ENCODE measurements at places on chromosomes 16 and 17.

- DNase-seq, result no peak
These were observed 5.6 kb downstream of the DUS1L start for GRCh38 chr17:82060001-82060380.

- no peak for DNase-seq
These were observed 448.9 kb upstream of the ERCC4 start for GRCh38 chr16:13471036-13471435.

DNA sequence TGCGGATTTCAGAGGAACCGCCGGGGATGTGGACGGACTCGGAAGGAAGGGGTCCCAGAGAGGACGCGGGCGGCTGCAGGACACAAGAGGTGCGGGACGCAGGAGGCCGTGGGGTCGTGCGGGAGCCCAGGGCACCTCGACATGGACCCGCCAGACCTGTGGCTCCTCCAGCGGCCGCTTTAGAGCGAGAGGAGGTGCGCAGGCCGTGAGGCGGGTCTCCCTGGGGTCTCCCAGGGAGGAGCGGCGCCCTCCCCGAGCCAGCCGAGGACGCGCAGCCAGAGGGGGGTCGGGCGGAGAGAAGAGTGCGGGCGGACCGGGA lies 6.8 kb upstream of the FLYWCH1 start:
- DNase-seq, result no peak

GRCh38 chr17:8753136-8753975 lies 5.0 kb downstream of the SPDYE4 start:
- DNase-seq, result no peak

DNA sequence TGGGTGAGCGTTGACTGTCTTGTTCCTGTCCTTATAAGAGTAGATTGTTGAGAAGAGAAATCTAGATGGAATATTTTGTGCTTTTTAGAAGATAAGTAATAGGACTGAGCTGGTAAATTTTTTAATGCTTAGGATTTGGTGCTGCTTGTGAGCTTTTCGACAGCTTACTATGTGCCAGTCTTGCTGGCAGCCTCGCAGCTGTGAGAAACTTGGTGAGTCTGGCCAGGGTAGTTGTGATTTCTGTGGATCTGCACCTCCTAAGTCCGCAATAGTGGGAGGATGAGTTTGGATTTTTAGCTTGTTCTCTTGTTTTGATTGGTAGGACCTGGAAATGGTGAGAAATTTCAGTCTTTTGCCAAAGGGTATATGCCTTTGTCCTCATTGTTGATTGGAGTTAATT lies 3.6 kb downstream of the SOCS7 start:
- no peak for DNase-seq

DNA sequence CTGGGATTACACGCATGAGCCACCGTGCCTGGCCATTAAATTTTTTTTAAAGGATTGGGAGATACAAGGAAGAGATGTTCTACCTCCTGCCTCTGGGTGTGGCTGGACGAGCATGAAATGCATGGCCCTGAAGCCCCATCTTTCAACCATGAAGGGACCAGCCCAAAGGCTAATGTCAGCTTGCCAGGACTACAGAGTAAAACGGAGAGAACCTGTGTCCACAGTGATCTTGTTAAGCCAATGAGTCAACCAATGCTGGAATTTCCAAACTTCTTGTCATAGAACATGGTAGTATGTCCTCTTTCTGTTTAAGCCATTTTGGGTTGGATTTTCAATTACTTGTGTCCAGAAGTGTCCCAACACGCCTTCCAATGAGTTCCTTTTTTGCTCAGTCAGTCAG lies 71.3 kb downstream of the RTN4RL1 start:
- DNase-seq, result no peak

- no peak for DNase-seq
These were observed 31.6 kb downstream of the MYH10 start for GRCh38 chr17:8598913-8599312.

GRCh38 chr17:81418710-81419318 lies 23.6 kb downstream of the BAHCC1 start:
- no peak for DNase-seq

DNA sequence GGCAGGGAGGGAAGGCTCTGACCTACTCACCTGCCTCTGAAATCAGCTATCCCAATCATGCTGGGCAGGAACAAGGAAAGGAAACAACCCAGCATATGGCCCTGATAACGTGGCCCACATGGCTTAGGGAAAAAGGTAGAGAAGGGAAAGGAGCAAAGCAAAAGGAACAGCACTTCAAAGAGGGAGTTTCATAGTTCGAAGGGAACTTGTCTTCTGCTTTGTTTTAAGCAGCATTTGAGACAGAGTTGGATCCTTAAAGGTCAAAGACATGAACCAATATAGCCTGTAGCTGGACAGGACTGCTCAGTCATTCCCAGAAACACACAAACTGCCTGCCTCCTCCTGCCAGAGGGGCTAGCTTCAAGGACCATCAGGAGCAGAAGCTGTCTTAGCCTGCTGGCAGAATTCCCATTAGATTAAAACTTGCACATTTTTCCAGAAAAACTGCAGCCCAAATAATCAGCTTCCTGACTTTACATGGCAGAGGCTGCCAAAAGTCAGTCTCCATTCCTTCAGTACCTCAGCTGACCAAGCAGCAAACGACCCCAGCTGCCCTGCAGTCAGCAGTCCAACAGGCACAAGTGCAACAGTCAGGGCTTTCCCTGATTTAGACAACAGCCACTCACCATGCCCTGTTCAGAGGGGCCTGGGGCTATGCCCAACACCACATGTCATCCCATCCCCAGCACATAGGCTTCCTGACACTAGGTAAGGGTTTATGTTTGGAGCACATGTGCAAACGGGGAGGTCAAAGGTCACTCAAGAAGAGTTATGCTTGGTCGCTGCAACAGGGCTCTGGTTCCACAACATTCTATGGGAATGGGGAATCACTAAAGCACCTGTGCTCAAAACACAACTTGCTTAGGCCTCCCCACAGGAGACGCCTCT lies 32.5 kb downstream of the RANBP10 start:
- no peak for DNase-seq

DNA sequence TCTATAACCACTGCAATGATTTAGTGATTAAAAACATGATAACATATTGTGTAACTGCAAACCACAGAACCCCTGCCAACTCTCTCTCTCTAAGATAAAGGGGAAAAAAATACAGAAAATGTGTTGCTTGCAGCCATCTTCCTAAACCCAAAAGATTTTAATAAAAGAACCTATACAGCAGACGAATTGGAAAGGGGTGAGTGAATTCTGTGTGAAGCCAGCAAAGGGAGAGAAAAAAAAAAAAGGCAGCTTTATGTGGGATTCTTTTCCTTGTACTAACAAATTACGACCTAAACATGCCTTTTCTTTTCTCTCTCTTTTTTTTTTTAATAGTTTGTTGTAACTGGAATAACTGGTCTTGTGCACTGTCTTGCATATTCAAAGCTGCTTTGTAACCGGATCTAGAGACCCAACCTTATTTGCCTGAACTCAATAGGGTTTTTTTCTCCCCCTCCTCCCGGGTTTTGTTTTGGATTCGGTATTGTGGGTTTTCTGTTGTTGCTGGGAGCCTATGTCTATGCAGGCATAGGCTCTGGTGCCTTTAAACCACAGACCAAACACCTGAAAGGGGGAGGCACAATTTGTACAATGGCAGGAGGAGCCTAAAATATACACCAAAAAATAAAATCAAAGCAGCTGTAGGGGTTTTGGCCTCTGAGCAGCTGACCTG lies 7.0 kb upstream of the ZFHX3 start:
- DNase-seq, result no peak

- DNase-seq, result no peak
These were observed 679.7 kb upstream of the SOX9 start for GRCh38 chr17:71441098-71441497.

DNA sequence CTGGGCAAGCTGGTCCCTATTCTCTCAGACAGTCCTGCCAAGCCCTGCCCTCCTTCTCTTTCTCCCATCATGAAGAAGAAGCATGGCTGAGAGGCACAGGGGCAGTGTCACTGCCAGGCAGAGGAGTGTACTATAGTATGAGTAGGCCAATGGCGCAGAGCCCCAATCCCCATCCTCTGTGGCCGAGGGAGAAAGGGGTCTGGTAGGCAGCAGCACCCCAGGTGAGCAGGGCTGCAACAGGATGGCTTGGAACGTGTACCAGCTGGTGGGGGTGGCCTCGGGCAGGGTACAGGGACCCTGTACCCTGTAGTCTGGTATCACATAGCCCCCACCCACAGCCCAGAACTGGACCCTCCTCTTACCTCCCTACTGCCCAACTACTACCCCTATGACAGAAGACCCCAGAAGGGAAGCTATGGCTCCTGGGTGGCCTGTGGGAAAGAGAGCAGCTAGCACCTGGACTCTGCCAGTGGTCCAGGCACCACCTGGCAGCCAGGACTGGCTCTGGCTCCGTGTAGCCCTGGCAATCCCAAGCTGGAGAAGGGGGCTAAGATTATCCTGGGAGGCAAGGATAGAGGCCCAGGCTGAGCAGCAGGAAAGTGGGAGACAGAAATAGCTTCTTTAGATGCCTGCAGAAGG lies 4.4 kb downstream of the SMARCD2 start:
- DNase-seq, result no peak

DNA sequence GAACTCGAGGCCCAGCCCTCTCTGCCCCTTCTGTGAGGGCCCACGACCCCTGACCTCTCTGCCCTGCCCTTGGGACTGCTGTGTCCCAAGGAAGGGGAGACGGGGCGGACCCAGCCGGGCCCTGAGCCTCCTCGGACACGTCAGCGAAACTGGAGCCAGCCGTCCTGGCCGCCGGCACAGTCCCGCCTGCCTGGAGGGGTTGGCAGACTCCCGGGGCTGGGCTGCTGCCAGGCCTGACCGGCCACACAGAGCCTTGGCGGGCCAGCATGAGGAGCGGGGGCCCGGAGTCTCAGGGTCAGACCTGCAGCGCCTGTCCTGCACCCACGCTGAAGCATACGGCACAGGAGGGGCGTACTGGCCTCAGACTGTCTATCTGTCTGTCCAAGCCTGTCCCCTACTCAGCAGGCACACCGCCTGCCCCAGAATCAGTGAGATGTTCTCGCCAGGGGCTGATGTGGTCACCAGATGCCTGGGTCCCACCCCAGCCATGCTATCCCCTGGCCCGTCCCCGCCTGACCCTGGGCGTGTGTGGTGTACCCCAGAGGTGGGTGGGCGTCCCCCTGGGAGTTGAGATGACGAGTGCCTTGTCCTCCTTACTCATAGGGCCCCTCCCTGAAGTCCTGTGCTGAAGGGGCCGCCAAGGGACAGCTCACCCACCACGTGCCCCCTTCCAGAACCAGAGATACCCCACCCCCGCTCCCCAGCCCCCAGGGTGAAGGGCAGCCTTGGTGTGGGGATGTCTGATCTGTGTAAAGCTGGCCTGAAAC lies 4.7 kb downstream of the VASN start:
- peak; percentile 87 for DNase-seq

GRCh38 chr16:275786-276232 lies at the start of gene RGS11:
RGS11 (minus strand) TSS chr16:275944; CDS start chr16:275911, 33 bp downstream.
- no peak for DNase-seq

DNA sequence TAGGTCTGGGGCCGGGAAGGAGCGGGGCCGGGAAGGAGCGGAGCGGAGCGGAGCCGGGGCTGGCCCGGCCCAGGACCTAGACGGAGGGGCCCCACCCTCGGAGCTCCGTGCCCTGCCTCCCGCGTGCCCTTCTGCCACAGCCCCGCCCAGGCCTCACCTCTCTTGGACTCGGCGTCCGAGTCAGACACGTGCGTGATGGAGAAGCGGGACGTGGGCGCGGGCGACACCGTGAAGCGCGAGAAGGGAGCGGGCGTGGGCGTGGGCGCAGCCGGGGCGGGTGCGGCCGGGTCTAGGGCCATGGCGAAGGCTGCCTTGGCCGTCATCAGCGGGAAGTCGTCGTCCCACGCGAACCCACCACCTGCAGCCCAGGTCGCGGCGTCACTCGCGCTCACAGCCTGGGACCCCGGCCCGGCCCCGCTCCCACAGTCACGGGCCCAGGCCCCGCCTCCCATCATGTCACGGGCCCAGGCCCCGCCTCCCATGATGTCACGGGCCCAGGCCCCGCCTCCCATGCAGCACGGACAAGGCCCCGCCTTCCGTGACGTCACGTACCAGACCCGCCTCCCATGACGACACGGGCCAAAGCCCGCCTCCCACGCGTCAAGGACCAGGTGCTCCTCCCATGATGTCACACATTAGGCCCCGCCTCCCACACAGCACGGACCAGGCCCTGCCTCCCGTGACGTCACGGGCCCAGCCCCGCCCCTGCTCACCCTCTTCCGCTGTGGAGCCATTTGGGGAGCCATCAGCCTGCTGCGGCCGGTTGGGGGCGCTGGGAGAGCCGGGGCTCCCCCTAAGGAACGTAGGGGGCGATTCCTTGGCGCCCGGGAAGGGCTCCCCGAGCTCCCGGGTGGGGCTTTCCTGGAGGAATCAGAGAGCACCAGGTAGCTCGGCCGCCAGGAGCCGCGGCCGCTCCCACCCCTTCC lies 45.8 kb upstream of the PVALEF start:
- DNase-seq, result peak; percentile 86

DNA sequence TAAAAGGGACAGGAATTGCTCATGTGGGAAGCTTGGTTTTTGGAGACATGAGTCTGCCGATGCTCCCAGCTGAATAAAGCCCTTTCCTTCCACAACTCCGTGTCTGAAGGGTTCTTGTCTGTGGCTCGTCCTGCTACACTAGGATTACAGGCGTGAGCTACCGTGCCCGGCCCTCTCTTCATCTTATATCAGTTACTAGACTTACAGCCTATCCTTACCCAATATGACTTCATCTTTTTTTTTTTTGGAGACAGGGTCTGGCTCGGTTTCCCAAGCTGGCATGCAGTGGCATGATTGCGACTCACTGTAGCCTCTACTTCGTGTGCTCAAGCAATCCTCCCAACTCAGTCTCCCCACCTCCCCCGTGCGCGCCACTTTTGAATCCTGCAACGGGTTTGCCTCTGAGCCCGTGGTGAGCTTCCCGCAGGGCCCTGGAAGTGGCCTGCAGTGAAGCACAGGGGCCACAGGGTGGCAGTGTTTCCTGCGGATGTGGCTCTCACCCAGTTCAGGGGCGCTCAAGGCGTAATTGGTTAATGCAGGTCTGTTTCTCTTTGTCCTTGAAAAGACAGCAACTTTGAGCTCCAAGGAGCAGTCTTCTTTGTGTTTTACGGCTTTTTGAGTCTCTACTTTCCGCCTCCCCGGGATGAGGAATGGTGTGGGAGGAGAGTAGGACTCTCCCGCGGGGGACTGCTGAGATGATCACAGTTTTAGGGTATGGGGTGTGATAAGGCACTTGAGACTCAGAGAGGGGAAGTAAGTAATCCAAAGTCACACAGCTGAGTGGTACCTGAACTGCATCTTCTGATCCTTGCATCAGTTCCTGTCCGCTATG lies 22.7 kb upstream of the GPRC5B start:
- peak; percentile 40 for DNase-seq

- DNase-seq, result no peak
These were observed 586 bp downstream of the GLYR1 start for GRCh38 chr16:4846503-4846900.

DNA sequence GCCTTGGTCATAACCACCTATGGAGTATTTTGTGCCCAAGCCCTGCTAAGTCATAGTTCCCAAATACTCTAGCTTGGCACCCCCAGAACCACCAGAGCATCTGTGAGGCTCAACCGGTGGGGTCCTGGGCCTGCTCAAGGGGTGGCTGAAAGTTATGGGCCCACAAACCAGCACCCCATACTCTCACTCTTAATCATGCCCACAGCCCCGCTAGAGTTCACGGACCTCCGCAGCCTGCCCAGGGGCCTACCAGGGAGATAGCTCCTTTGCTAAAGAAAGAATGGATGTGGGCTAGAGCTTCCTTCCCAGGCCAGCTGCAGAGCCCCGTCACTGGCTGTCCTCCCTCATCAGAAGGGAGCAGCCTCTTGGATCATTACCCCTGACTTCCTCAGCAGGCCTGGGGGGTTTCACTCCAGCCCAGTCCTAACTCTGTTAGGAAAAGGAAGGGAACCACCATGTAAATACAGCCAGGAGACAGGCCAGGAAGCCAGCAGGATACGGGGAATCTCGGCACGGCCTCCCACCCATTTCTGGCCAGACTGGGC lies 1.4 kb downstream of the GIT1 start:
- no peak for DNase-seq

All from amygdala (tissue), 56 donors.